Uterus (tissue), 4 donors: ENCODE measurements at places on chromosomes 5 and 9. TPM values are rescaled to one million over a fixed set of nuclear protein-coding genes. Genes with fewer than 3 reads are reported as not detected.

The SPEF2 gene
- 30.0 TPM for total RNA-seq

The SOHLH1 gene
- total RNA-seq: not detected

The TNC gene
- 242 TPM for total RNA-seq

The SOWAHA gene
- 0.14 TPM for total RNA-seq

The SOX30 gene
- not detected for total RNA-seq

The MYORG gene
- 6.6 TPM for total RNA-seq

The CCDC187 gene
- total RNA-seq: 3.6 TPM

The MSH3 gene
- 21.0 TPM for total RNA-seq

The TSLP gene
- total RNA-seq: 0.76 TPM

The FTMT gene
- not detected for total RNA-seq

The GCNT1 gene
- total RNA-seq: 15.6 TPM

The LCN15 gene
- total RNA-seq: not detected

The TXNDC15 gene
- 175 TPM for total RNA-seq

The FSTL4 gene
- not detected for total RNA-seq

The NXNL2 gene
- total RNA-seq: 32.4 TPM

The GARNL3 gene
- 9.7 TPM for total RNA-seq

The ANKRD34B gene
- total RNA-seq: not detected

The RPL7A gene
- total RNA-seq: 1,745 TPM

The IL4 gene
- not detected for total RNA-seq

The POU5F2 gene
- total RNA-seq: 6.4 TPM

The MCTP1 gene
- 26.7 TPM for total RNA-seq

The GHR gene
- 7.7 TPM for total RNA-seq

The COL23A1 gene
- total RNA-seq: not detected
